ENCODE measurements at places on chromosomes 3 and 15.

GRCh38 chr3:44318891-44319311 is 19.7 kb upstream of the TCAIM start:
- H3K27ac ChIP-seq, result no peak overlapping the region
- H3K27me3 ChIP-seq, result peaks cover 9% of the 10 kb centered on the region
- peaks cover 3% of the 10 kb centered on the region for H3K4me1 ChIP-seq

DNA sequence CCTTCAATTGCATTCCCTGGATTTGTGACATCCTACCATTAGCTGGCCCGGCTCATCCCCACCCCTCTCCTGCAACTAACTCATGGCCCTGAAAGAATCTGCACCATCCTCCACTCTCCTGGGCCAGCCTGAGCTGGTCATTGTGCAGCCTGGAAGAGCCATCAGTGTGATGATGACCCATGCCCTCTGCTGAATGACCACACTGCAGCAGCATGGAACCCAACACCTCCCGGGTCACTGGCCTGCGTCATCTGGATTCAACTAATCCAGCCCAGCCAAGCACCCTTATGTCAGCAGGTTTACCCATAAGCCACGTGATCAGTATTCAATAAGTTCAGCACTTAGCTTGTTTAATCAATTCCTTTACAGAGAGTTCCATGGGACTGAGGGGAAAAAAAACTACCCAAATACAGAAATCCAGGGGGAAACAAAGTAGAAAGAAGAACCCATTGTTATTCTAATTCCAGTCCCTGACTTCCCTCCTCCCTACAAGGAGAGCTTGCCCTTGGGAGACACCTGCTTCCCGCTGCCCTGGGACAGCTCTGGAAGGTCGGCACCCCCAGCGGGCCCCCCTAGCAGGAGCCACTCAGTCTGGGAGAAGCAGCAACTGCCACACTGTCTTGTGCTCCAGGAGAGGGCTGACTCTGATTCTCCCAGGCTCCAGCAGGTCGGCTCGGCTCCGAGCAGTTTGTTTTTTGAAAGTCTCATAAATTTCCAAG is 309.1 kb upstream of the TLE3 start:
- H3K4me1 ChIP-seq, result no peaks in the 10 kb centered on the region
- no peak overlapping the region for H3K27ac ChIP-seq
- DNase-seq, result no peak
- no peak overlapping the region for H3K4me3 ChIP-seq
- peaks cover 4% of the 10 kb centered on the region for H3K27me3 ChIP-seq

- H3K27ac ChIP-seq, result peak overlapping the region; percentile 33
- H3K27me3 ChIP-seq, result no peaks in the 10 kb centered on the region
- DNase-seq, result no peak
- no peaks in the 10 kb centered on the region for H3K36me3 ChIP-seq
- no peak overlapping the region for H3K4me3 ChIP-seq
- H3K4me1 ChIP-seq, result peaks cover 78% of the 10 kb centered on the region
These were observed 83.1 kb upstream of the RASGRP1 start for GRCh38 chr15:38647683-38648082.

- H3K4me1 ChIP-seq, result no peaks in the 10 kb centered on the region
- H3K27me3 ChIP-seq, result no peaks in the 10 kb centered on the region
- H3K27ac ChIP-seq, result no peak overlapping the region
- H3K36me3 ChIP-seq, result no peaks in the 10 kb centered on the region
- DNase-seq, result no peak
These were observed 283.7 kb upstream of the GBE1 start for GRCh38 chr3:82044930-82045705.

DNA sequence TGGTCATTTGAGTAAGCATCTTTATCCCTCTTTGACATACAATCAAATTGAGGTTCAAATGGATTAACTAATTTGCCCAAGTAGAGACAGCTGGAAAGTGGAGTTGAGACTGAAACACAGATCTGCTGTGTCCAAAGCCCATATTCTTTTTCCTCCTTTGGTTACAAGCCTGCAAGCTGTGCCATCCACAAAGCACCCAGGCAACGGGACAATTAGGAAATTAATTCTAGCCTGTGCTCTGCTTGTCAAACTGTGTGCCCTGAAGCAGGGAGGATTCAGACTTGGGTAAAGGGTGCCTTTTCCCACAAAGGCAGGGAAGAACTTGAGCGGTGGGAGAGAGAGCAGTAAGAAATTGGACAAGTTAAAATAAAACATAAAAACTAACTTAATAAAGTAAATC is 127.9 kb downstream of the DTWD1 start:
- peaks cover 7% of the 10 kb centered on the region for H3K27me3 ChIP-seq
- DNase-seq, result no peak
- no peaks in the 10 kb centered on the region for H3K36me3 ChIP-seq

DNA sequence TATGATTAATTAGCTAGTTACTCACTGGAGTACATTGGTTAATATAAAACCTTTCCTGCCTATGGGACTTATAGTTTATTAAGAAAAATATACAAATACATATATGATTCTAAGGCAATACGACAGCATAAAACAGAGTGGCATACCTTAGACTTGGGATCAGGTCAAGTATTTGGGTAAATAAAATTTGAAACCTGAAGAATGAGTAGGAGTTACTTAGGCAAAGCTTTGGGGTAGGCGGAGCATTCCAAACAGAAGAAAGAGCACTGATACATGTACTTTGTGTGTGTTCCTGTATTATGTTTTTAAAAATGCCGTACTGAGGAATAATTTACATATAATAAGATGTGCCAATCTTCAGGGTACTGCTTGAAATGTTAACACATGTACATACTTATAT is 15.1 kb downstream of the ZPLD1 start:
- no peaks in the 10 kb centered on the region for H3K4me1 ChIP-seq
- no peak for DNase-seq
- no peaks in the 10 kb centered on the region for H3K27me3 ChIP-seq
- no peaks in the 10 kb centered on the region for H3K36me3 ChIP-seq

DNA sequence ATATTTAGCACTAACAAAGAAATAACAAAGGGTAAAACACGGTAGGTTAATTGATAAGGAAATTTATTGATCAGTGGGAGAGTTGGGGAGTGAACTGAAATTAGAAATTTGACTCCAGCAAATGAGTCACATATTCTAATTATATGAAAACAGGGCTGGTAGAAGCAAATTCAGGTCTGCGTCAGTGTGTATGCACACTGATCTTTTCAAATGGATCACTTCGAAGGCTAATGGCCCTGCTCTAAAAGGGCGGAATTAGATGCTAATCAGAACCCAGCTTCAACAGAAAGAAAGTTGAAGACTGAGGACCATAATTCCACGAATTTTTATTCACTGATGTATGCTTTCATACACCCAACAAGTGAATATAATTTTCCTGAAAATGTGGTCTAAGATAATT is 762.4 kb upstream of the DPPA4 start:
- H3K4me3 ChIP-seq, result no peak overlapping the region
- no peak overlapping the region for H3K27ac ChIP-seq
- no peaks in the 10 kb centered on the region for H3K27me3 ChIP-seq
- H3K36me3 ChIP-seq, result no peaks in the 10 kb centered on the region

GRCh38 chr15:70111203-70112073 is 13.7 kb upstream of the TLE3 start:
- no peak for DNase-seq
- H3K4me3 ChIP-seq, result no peak overlapping the region
- H3K27me3 ChIP-seq, result peaks cover 16% of the 10 kb centered on the region
- no peaks in the 10 kb centered on the region for H3K36me3 ChIP-seq
- H3K27ac ChIP-seq, result no peak overlapping the region

GRCh38 chr3:157844216-157844615 is 262.0 kb downstream of the SHOX2 start:
- H3K27me3 ChIP-seq, result no peaks in the 10 kb centered on the region
- H3K36me3 ChIP-seq, result no peaks in the 10 kb centered on the region
- H3K4me1 ChIP-seq, result no peaks in the 10 kb centered on the region
- no peak for DNase-seq
- no peak overlapping the region for H3K4me3 ChIP-seq

GRCh38 chr15:35141743-35142471 is 56.8 kb upstream of the NANOGP8 start:
- H3K4me3 ChIP-seq, result no peak overlapping the region
- H3K4me1 ChIP-seq, result no peaks in the 10 kb centered on the region
- no peak overlapping the region for H3K27ac ChIP-seq
- no peaks in the 10 kb centered on the region for H3K36me3 ChIP-seq
- H3K27me3 ChIP-seq, result no peaks in the 10 kb centered on the region

DNA sequence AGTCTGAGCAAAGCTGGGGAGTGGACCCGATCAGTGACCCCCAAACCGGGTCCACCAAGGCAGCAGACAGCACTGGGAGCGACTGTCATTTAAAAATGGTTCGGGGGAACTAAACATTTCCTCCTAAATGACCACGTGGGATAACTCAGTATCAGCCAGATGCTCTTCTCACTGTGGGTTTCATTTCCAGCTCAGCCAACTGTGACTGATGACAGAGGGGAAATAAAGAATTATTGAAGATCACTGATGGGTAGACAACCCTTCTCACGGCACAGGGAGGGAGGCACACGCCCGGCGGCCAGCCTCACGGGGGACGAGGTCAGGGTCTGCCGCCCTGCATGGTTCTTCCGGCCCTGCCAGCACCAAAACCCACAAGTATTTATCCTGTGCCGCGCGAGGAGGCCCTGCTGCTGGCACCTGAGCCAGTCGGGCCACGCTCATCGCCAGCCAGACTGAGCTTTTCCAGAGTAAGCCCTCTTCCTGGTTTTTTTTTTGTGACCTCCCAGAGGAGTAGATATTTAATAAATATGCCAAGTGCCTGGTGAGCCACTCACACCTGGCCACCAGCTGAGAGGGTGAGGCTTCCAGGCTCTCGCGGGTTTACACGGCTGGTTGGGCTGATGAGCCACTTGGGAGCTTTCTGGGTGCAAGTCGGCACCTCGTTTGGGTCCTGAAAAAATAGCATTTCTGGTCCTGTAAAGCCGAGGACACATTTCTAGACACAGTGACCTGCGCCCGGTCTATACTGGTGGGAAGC is 6.2 kb downstream of the MELTF start:
- no peaks in the 10 kb centered on the region for H3K36me3 ChIP-seq
- peak overlapping the region; percentile 18 for H3K4me3 ChIP-seq
- peaks cover 13% of the 10 kb centered on the region for H3K4me1 ChIP-seq

DNA sequence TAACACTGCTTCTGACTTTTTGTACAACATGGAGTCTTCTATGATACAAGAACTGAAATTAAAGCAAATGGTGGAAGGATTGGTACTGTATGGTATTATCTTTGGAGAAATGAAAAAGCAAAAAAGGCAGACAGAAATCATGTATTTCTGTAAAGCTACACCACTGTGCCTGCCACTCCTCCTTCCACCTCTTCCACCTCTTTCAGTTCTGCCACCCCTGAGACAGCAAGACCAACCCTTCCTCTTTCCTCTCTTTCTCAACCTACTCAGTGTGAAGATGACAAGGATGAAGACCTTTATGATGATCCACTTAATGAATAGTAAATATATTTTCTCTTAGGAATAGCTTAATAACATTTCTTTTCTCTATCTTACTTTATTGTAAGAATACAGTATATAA is 57.0 kb downstream of the CD200 start:
- H3K4me3 ChIP-seq, result no peak overlapping the region
- no peaks in the 10 kb centered on the region for H3K36me3 ChIP-seq
- no peak for DNase-seq

DNA sequence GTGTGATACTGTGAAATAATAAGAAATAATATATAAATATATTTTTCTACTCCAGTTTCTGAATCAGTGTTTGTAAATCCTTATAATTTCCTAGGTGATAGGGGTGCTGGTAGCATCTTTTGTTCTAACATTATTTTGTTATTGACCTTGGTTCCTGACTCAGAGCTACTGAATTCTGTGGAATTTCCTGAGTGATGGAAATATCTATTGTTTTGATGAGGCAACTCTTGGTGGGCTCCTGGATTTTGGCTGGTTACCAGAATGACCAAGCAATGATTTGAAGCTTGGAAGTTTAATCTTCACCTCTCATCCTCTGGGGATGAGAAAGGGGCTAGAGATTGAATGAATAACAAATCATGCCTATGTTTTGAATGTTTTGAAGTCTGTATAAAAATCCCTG is 377.3 kb downstream of the LPP start:
- H3K36me3 ChIP-seq, result peaks cover 15% of the 10 kb centered on the region
- H3K27me3 ChIP-seq, result no peaks in the 10 kb centered on the region
- H3K4me1 ChIP-seq, result peaks cover 19% of the 10 kb centered on the region
- H3K4me3 ChIP-seq, result no peak overlapping the region
- no peak for DNase-seq

DNA sequence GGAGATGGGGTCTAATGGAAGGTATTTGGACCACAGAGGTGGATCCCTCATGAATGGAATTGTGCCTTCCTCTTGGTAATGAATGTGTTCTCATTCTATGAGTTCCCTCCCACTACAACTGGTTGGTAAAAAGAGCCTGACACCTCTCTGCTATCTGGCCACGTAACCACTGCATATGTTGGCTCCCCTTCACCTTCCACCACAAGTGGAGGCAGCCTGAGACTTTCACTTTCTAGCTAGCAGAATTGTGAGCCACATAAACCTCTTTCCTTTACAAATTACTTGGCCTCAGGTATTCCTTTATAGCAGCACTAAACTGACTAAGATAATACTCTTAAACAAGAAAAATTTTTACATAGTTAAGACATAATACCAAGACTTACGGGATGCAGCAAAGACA is 155.3 kb downstream of the NR1I2 start:
- peaks cover 20% of the 10 kb centered on the region for H3K36me3 ChIP-seq
- DNase-seq, result peak; percentile 38
- H3K27ac ChIP-seq, result peak overlapping the region; percentile 86
- no peaks in the 10 kb centered on the region for H3K27me3 ChIP-seq

- H3K4me3 ChIP-seq, result no peak overlapping the region
- H3K4me1 ChIP-seq, result peaks cover 7% of the 10 kb centered on the region
- no peaks in the 10 kb centered on the region for H3K27me3 ChIP-seq
- H3K36me3 ChIP-seq, result peaks cover 72% of the 10 kb centered on the region
- H3K27ac ChIP-seq, result peak overlapping the region; percentile 73
These were observed 13.7 kb downstream of the PDHB start for GRCh38 chr3:58419780-58420507.

DNA sequence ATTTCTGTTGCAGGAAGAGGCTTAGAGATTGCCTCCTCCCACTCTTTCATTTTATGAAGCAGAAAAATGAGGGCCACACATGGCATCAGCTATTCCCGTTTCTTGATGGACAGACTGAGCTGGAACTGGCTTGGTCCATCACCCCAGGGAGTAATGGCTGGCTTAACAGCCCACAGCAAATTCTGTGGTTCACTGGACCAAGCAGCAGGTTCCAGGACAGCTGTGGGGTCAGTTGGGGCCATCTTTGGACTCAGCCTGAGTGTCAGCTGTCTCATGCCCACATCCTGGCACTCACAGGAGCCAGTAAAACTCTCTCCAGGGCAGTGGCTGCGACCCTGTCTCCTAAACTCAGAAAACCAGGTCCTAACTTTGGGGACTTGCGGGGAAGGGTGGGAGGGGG is 36.5 kb downstream of the ZDHHC19 start:
- H3K4me3 ChIP-seq, result no peak overlapping the region
- H3K27me3 ChIP-seq, result no peaks in the 10 kb centered on the region
- H3K27ac ChIP-seq, result no peak overlapping the region
- peaks cover 18% of the 10 kb centered on the region for H3K4me1 ChIP-seq

GRCh38 chr3:126986001-126986400 is 3.1 kb downstream of the PLXNA1 start:
- H3K4me3 ChIP-seq, result no peak overlapping the region
- peaks cover 14% of the 10 kb centered on the region for H3K4me1 ChIP-seq
- DNase-seq, result no peak
- H3K36me3 ChIP-seq, result peaks cover 18% of the 10 kb centered on the region
- H3K27me3 ChIP-seq, result no peaks in the 10 kb centered on the region
- H3K27ac ChIP-seq, result no peak overlapping the region

GRCh38 chr15:81749716-81750375 is 296.0 kb downstream of the MEX3B start:
- H3K4me1 ChIP-seq, result no peaks in the 10 kb centered on the region
- H3K27me3 ChIP-seq, result peaks cover 16% of the 10 kb centered on the region
- H3K36me3 ChIP-seq, result no peaks in the 10 kb centered on the region
- DNase-seq, result no peak
- no peak overlapping the region for H3K4me3 ChIP-seq
- H3K27ac ChIP-seq, result no peak overlapping the region

Data from activated T-cell treated with anti-CD3 and anti-CD28 coated beads, Interleukin-2, amount 50 U/mL, for 24 hours (primary cell).